Endodermal cell (in vitro differentiated cells): ENCODE measurements at places on chromosomes 4 and X. TPM values are rescaled to one million over a fixed set of nuclear protein-coding genes. Genes with fewer than 3 reads are reported as not detected.

DNA sequence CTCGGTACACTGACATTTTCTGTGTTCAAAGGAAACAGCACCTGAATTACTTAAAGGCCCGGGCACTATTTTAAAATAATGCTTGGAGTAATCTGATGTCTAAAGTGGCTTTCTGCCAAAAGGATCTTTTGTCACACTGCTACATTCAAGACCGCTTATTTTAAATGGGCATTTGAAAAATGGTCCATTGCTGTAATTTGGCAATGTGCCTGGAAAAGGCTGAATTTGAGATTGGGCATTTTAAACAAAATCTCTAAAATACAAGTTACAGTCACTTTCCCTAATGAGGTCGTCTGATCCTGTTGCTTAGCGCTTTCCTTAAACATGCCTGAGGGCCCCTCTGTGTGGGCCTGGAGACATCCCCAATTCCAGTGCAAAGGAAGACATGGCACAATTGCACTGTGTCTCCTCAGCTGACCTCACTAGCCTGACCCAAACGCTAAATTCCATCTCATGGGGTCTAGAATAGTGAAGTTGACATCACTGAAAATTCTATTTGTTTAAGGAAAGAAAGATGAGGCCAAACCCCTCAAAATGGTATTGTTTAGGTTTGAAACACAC, 214.2 kb downstream of the GPC3 start:
- DNase-seq, result no peak

AR gene
- 1.9 and 2.2 TPM in 2 replicates for total RNA-seq

ITM2A gene
- 24.8 and 29.6 TPM in 2 replicates for total RNA-seq

GRCh38 chrX:133804072-133804471, 181.3 kb downstream of the GPC3 start:
- DNase-seq, result no peak

- DNase-seq, result no peak
Observed at GRCh38 chr4:87313756-87314155, 8.9 kb downstream of the HSD17B13 start.

DNA sequence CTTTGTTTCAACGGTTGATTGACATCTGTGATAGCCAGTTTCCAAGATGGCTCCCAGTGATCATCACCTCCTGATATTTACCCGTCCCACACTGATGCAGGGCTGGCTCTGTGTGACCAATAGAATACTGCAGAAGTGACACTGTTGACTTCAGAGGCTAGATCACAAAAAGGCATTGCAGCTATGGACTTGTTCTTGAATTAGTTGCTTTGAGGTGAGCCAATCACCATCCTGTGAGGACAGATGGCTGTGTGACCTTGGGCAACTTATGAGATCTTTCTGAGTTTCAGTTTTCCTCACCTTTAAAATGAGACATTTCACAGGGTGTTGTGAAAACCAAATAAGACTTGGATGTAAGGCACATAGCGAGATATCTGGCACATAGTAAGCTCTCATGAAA, 1.8 kb upstream of the GPR82 start:
- no peak for DNase-seq

RAB41 gene
- not detected in 3 replicates for total RNA-seq

DNA sequence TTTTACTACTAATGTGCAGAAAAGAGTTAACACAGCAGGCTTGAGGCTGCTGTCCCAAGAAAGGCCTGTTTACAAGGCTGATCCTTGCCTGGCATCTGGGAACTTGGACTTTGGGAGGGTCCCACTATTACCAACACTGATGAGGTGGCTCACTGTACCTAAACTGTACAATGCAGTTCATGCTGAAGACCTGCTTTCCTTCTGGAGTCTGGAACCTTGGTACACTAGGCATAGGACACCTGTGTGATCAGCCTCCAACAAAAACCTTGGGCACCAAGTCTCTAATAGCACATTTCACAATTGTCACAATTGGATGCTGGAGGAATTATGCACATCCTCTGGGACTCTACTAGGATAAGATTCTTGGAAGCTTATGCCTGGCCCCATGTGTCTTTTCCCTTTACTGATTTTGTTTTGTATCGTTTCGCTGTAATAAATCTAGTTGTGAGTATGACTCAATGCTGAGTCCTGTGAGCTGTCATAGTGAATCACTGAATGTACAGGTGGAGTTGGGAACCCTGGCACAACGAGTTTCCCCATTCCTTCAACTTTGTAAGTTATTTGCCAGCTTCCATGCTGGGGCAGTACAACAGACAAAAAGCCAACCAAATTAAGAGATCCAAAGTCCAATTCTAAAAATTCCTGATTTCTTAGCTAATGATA, 45.9 kb downstream of the TEC start:
- DNase-seq, result no peak

DNA sequence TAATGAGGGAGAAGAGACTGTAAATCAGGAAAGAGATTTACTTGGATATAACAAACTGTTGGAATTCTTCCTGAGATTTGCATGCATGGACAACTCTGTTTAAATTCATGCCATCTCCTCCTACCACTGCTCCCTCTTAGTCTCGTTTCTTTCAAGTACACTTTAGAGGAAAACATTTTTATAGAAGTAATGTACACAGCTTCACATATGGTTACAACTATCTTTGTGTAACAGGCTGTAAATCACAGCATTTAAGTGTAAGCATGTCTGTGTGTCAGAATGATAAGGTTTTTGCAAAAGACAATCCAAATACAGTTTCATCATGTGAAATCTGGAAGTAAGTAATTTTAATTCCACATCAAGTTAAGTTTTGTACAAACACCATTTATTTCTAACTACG, 21.5 kb upstream of the ENPEP start:
- DNase-seq, result no peak
